NCI-H748 treated with DMSO at 0.1 percent for 48 hours (cell line): ENCODE measurements at places on chromosomes 11 and 22.

DNA sequence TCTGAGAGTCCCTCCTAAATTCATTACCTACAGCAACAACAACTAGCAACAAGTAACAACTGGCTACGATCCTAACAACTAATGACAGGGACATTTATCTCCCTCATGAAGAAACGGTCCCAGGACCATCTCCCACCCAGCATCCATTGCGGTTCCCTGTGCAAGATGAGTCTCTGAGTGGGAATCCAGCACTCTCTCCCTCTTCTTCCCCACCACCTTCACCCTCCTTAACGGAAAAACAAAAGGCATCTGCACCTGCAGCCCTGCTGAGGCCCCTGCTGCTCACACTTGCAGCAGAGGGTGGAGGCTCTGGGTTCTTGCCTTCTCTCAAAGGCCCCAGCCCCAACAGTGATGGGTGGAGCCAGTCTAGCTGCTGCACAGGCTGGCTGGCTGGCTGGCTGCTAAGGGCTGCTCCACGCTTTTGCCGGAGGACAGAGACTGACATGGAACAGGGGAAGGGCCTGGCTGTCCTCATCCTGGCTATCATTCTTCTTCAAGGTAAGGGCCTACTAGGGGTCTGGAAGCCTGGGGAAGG, at the start of gene CD3G:
TSS of gene CD3G (plus strand) at position 364 of the 535 bp plus-strand sequence. CDS start at position 444, 80 bp downstream.
- DNase-seq, result no peak

- DNase-seq, result no peak
Measured at GRCh38 chr11:126438691-126439090, 83.2 kb downstream of the ST3GAL4 start.

DNA sequence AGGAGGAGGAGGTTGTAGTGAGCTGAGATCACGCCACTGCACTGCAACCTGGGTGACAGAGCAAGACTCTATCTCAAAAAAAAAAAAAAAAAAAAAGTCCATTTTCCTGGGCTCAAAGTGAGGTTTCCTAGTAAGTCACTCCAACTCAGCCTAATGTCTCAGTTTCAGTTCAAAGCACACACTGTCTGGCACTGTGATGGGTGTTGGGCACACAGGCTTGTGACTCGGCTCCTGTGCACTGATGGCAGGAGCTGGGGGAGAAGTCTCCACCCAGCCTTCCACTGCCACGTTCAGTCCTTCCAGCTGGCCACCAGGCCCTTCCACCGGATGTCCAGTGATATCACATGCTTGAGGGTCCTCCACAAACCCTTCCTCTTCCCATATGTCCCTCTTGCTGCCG, 186.0 kb downstream of the CEP164 start:
- no peak for DNase-seq

DNA sequence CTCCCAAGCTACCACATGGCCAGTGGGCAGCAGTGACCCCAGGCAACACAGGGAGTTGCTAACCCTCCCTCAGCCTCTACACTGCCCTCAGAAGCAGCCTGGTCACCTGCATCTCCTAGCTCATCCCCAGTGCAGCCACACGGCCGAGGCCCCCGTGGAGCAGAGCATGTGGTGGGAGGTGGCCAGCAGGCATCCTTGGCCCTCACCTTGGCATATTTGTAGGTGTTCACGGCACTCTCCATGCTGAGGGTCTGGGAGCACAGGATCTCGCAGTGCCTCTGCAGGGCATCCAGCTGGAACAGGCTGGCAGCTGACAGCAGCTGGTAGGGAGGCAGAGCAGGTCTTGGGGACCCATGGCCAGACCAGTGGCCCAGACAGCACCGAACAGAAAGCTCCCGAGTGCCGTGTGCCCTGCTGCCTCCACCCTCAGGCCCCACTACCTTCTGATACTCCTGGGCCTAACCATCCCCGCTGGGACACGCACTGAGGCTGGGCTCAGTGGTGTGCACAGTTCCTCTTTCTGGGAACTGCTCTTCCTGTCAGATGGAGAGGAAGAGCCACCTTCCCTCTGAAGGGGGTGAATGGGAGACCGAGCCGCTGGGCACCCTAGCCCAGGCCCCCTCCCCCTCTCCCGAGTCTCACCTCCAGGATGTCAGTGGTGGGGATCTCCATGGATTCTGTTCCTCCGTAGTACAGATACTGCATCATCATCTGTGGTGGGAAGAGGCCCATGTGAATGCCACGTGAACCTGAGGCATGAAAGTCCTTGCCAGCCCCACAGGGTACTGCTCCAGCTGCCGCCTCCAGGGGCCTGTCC, 48.8 kb downstream of the NAT10 start:
- DNase-seq, result no peak

GRCh38 chr11:8011371-8011770, 24.2 kb downstream of the EIF3F start:
- no peak for DNase-seq

DNA sequence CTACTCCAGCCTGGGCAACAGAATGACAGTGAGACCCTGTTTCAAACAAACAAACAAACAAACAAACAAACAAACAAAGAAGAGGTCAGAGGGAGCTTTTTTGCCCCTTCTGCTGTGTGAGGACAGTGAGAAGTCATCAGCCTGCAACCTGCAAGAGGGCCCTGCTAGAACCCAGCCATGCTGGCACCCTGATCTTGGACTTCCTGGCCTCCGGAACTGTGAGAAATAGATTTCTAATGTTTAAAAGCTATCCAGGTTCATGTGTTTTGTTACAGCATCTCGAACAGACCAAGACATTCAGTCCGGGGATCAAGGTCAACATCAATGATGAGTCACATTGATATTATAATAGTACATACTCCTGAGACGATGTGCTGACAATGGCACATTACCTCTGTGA, 41.4 kb upstream of the GRAMD1B start:
- DNase-seq, result no peak

DNA sequence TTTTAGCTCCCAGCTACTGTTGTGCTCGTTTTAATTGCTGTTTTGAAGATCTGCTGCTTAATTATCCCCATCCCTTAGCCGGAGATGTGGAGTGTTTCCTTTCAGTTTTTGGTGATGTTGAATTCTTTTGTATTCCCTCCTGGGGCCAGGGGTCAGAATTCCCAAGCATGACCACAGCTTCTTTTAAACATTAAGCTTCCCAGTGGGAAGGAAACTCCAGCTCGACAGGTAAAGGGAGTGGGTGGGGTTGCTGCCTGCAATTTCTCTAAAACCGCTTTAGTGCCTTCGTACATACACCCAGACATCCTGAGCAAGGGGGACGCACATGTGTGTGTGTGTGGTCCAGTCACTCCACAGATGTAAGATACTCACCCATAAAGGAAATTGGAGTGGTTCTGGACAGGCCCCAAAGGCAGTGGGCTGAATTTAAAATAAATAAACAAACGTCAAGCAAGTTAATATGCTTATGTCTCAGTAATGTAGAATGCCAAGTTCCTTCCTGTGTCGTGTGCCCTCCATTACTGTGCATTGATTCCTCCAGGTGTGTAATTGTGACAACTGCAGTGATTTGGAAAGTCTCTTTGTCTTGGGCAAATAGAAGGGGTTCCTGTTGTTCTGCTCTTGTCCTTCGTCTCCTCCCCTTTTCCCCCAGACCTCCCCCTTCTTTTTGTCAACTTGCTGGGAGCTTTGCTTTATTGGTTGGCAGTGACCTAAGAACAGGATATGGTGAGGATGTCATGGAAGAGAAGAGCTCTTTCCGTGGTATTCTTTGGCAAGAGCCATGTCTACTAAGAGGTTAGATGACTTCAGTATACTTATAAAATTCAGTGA, 19.2 kb upstream of the ADSL start:
- DNase-seq, result no peak

DNA sequence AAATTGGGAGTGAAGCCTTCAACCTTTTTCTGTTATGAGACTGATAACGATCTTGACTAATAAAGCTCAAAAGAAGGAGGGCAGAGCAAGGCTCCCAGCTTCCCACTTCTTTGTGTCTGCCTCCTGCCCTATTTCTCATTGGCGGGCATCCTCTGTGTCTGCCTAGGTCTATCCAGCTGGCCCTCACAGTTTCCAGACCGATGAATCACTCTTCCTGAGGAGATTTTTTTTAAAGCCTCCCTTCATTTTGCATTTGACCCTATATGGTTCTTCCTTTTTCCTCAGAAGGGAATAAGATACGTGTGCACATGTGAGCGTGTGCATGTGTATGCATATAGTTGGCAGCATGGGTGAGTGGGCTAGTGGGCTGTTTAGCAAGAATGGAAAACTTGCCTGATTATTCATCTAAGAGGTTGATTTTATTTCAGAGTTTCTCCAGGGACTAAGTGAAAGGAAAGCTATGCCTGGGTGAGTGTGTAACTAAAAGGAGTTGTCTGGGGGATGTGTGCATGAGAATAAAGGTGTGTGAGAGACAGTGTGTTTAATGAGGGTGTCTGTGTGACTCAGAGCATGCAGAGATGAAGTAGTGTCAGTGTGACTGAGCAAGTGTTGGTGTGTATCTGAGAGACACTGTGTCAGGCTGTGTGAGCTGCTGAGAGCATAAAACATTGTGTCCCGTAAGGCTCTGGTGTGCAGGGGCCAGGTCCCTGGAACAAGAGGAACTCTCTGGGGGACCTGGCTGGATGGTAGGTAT, 12.2 kb downstream of the PHLDB1 start:
- no peak for DNase-seq

- no peak for DNase-seq
Measured at GRCh38 chr11:117459979-117460300, 132.3 kb downstream of the CEP164 start.

GRCh38 chr11:12281571-12282478, 95.5 kb upstream of the PARVA start:
- peak; percentile 78 for DNase-seq

DNA sequence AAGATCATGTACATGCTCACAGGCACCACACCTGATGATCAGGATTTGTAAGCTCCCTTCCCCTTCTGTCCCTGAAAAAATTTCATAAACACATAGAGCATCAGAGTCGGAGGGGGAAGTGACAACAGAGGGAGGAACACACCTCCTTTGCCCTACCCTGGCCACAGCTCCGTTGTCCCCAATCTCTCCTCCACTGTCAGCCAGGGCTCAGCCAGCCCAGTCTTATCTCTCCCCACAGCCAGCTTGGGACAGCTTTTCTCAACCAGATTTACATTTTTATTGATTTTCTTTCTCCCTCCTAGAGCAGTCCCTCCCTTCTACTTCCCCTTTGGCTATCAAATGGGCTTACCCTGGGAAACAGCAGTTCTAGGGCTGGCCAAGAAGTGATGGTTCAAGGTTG, 32.1 kb upstream of the TPBGL start:
- DNase-seq, result no peak

GRCh38 chr11:3859373-3859881, 4.0 kb downstream of the STIM1 start:
- no peak for DNase-seq

DNA sequence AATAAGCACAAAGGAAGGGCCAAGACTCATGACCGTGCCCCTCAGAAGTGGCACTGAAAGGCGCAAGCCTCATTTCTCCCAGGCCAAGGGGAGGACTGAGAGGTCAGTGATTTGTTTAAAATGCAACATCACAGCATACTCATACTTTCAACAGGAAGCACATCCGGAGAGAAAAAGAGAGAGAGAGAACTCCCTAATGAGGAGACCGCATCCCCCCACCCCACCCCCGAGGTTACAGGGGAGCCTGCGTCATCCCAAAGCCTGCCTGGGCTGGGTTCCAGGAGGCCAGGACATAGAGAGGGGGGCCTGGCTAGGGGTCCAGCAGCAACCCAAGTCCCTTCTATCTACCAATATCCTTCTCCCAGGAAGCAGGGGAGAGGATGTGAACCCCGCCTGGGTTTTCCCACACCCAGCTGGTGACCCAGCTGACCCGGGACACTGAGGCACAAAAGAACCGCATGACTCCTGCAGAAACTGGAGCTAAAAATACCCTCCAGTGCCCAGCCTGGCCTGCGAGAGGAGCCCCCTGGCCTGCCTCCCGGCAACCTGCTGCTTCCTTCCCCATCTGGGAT, 3.8 kb downstream of the CSNK1E start:
- no peak for DNase-seq

- no peak for DNase-seq
Measured at GRCh38 chr11:117759305-117759704, 37.7 kb downstream of the DSCAML1 start.

DNA sequence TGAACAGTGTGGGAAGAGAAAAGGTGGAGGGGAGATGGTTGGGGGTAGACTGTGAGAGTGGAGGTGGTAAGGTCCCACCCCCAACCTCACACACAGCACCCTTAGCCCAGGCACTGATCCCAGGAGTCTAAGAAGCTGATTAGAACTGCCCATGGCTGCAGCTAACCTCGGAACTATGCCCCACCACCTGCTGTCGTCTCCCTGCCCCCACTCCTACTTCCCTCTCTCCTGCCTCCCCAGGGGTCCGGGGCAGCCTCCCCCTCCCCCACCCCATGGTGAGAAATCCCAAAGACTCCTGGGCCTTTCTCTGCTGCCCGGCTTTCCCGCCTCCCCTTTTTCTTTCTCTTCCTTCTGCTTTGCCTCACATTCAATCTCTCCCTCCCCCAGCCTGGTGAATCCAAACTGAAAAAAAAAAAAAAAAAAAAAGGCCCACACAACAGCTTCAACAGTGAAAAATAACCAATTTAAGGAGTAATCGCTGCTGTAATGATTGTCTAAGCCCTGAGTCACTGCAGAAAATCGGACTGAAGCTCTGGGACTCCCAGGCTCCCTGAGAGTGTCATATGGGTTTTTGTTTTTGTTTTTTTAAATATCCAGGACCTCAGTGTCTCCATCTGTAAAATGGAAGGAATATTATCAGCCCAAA, 9.6 kb upstream of the TP53I11 start:
- DNase-seq, result no peak

DNA sequence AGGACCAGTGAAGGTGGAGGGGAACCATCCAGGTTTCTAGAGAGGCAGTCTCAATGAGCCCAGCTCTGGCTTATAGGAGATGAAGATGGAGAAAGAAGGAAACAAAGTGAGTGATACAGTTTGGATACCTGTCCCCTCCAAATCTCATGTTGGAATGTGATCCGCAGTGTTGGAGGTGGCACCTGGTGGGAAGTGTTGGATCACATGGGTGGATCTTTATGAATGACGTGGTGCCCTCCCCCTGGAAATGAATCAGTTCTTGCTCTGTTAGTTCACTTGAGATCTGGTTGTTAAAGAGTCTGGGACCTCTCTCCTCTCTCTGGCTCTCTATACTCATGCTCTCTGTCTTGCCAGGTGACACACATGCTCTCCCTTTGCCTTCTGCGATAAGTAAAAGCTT, 393.1 kb upstream of the NARS2 start:
- DNase-seq, result no peak

DNA sequence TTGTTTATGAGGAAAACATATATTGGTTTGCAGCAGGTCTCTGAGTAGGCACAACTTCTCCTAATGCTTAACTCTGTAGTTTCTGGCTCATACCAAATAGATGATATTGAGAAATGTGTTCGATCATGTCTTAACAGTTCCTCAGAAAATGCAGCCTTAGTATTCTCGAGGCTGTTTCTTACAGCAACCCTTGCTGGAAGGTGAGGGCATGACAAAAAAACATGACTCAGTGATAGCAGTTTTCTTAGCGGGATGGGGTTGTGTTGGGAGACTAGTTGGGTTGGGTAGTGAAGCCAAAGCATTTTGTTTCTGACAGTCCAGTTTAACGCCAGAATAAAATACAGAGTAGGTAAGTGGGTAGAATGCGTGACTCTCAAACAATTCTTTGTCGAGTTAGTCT, 94.7 kb upstream of the PARVA start:
- DNase-seq, result no peak

- no peak for DNase-seq
Measured at GRCh38 chr11:9784602-9785315, 120.9 kb downstream of the SWAP70 start.

- DNase-seq, result no peak
Measured at GRCh38 chr22:47144076-47144765, 381.8 kb downstream of the TBC1D22A start.
